Chondrocyte (in vitro differentiated cells): ENCODE measurements at places on chromosomes 2 and 18. TPM values are rescaled to one million over a fixed set of nuclear protein-coding genes. Genes with fewer than 3 reads are reported as not detected.

DNA sequence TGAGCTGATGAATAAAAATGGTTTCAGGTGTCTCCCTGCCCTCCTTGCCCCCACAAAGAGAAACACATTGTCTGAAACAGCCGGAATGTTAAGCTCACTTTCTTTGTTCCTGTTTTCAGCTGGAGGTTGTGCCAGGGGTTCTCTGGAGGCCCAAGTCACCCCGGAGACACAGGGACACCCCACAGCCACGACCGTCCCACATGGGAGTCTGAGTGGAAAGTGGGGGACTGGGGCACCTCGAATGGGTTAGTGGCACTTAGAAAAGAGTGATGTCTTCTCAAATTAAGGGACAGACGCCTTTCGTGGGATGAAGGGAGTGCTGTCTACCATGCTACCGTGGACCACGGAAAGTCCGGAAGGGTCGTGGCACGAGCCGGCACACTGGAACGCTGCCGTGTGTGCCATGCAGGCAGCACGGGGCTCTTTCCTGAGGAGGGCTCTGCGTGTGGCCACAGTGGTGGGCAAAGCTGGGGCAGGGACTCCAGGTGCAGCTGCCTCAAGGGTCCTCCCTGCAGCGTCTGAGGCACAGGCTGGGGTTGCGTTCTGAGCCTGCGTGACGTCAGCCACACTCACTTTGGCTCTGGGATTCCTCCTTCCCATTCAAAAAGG, 39.4 kb upstream of the CTDP1 start:
- DNase-seq, result no peak

DNA sequence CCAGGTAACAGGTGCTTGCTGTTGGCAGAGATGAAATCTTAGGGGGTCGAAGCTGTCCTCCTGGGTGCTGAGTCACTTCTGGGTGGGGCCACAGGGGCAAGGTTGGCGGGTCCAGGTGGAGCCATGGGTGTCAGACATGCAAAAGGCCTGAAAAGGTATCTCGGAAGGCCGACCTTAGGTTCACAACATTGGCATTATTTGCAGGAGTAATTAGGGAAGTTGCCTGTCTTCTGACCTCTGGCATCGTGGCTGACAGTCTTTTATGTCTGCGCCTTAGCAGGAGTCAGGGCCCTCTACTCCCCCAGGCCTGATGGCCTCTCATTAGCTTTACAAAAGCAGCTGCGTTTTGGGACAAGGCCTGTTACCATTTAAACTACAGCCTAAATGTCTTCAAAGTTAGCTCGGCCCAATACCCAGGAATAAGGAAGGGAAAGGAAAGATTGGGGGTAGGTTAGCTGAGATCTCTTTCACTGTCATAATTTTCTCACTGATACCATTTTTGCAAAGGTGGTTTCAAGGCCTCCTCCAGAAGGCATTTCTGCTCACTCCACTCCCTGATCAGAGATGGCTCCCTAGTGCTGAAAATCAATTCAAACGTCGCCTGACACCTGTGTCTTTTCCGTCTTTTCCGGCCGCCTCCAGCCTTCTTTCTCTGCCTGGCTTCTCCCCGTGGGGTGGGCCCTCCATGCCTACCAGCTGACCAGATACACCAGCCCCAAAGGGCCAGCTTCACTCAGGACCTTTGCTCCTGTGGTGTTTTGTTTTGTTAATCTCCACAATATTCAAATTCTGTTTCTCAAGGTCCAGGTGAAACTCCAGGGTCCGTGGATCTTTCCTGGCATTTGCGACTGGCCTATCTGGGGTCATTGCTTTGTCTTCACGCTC, 90.8 kb downstream of the RHOB start:
- DNase-seq, result no peak

REG3G gene
- total RNA-seq, result not detected in 3 replicates

RBKS gene
- 0.45 to 1.3 TPM (median 0.49 TPM) in 3 replicates for total RNA-seq

DNA sequence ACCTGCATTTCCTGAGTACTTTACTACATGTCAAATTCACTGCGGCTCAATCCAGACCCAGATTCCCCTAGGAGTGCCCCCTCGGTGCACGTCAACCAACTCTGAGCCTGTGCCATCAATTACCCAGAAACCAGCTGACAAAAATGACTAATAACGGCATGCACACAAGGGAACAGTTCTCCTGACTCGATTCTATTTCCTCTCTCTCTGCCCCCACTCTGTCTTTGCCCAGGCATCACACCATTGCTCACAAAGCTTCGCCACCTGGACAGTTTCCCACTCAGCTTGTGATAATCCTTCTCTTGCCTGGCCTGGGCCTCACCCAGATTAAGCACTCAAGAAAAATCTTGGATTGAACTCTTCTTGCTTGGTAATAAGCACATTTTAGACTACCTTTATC, 115.3 kb upstream of the NDUFV2 start:
- no peak for DNase-seq

GRCh38 chr2:239027391-239028252, 179.7 kb downstream of the TWIST2 start:
- peak; percentile 89 for DNase-seq

DNA sequence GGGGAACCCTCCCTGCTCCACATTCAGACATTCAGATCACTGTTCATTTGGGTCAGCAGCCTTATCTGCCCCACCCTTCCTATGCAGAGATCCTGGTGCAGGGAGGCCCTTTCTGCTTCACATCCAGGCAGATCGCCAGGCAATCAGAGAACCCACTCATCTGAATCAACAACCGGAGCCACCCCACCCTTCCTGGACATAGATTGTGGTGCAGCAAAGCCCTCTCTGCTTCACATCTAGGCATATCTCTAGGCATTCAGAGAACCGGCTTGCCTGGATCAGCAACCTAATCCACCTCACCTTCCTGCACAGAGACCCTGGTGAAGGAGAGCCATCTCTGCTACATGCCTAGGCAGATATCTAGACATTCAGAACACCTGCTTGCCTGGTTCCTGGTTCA, 184.5 kb upstream of the CNTNAP5 start:
- DNase-seq, result no peak

- no peak for DNase-seq
Observed at GRCh38 chr2:11867926-11868325, 121.5 kb downstream of the LPIN1 start.

- no peak for DNase-seq
Observed at GRCh38 chr18:35334821-35335220, 9.4 kb downstream of the ZNF24 start.

DNA sequence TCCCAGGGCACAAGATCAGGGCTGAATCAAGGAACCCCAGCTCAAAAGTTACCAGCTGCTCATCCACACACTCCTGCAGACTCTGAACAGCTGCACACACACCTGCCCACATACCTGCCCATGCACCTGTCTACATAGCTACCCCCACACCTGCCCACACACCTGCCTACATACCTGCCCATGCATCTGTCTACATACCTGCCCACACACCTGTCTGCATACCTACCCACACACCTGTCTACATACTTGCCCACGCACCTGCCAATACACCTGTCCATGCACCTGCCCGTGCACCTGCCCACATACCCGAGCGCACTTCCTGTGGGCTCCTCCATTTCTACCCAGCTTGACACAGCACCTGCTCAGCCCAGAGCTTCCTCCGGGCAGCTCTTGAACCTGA, 122.8 kb upstream of the AGAP1 start:
- DNase-seq, result no peak

IL36G gene
- total RNA-seq, result not detected in 3 replicates

DNA sequence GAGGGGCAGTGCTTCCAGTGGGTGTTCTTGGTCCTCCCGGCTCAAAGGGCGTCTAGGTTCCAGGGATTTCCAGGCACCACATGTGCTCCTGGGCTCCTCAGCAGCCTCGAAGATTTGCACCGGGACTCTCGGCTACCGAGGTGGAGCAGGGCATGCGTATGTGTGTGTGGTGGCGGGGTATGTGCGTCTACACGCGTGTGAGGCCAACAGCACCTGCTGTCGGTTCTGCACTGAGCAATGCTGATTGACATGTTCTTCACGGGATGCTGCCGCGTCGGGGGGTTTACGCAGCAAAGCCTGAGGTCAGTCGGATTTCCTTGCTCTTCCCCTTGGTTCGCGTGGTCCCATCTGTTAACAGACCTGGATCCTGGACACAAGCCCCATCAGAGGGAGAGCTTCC, 119.8 kb downstream of the NDUFA10 start:
- DNase-seq, result no peak
